CD4-positive, alpha-beta T cell treated with Interleukin-6 for 4 hours (primary cell): ENCODE measurements at places on chromosomes 1 and 21.

DNA sequence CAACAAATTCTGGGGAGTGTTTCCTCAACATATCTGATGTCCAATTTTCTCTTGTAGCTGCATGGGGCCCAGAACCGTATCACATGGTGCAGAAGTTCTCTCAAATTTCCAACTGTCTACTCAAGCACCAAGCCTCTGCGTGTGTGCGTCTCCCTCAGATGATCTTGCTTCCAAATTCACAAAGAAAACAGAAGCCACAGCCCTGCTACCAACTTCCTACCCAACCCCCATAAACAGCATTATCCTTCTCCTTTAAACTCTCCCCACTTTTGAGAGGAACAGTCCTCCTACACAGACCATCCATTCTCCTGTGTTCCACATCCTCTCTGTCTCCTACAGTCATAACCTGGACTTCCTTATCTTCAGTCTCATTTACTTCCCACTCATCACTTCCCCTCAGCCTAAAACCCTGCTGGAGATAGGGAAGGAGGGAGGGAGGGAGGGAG is 354.1 kb downstream of the SMYD3 start:
- no peak for DNase-seq

DNA sequence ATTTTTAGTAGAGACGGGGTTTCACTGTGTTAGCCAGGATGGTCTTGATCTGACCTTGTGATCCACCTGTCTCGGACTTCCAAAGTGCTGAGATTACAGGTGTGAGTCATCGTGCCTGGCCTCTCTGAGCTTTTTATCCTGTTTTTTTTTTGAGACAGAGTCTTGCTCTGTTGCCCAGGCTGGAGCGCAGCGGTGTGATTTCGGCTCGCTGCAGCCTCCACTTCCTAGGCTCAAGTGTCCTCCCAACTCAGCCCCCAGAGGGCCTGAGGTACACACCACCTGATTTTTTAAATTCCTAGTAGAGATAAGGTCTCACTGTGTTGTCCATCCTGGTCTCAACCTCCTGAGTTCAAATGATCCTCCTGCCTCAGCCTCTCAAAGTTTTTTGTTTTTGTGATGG is 20.4 kb downstream of the SESN2 start:
- no peak for DNase-seq

- DNase-seq: no peak
Measured at GRCh38 chr1:108114033-108114599, 86.0 kb downstream of the SLC25A24 start.

- DNase-seq: no peak
Measured at GRCh38 chr1:184270556-184270955, 116.3 kb upstream of the C1orf21 start.

DNA sequence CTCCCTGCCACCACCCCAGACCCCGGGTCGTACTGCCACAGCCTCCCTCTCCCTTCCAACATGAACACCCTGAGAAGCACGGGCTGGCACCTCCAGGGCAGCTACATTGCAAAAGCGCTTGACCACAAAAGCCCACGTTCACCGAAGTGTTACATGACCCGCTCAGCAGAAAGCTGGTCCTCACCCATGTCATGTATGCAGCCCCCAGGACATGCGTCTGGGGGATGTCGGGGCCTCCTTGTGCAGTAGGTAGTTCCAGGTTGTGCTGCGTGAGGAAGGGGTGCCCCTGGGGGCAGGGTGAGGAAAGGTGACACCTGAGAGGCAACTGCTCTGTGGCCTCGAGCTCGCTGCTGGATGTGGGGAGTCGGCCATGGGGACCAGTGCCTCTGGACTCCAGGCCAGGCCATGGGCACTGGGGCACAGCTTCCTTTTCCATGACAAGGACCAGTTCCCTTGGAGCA is 102.0 kb upstream of the C1orf174 start:
- no peak for DNase-seq

GRCh38 chr1:167717351-167717750 is 4.4 kb upstream of the MPZL1 start:
- DNase-seq: no peak

DNA sequence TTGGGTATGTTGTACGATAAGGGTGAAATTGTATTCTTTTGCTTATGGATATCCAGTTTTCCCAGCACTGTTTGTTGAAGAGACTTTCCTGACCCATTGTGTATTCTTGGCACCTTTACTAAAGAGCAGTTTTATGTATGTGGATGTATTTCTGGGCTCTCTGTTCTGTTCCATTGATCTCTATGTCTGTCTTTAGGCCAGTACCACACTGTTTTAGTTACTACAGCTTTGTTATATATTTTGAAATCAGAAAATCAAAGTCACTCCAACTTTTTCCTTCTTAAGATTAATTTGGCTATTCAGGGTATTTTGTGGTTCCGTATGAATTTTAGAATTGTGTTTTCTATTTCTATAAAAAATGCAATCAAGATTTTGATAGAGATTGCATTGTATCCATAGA is 62.8 kb upstream of the C1orf146 start:
- DNase-seq: no peak

DNA sequence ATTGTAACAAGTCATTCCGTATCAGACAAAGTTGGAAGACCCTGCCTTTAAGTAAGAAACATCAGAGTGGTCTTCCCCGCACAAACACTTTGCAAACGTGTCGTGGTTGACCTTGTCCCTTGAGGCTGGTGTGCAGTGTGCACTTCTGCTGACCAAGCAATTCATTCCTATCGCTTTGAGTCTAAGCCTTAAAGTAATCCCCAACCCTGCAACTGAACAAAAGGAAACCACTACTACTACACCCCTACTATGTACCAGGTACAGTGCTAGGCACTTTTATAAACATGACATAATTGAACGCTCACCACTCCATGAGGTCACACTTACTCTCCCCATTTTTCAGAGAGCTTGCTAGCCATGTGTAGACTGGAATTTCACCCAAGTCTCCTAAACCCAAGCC is 10.6 kb downstream of the ITPKB start:
- DNase-seq: no peak
